ENCODE measurements at places on chromosomes 12 and 14.

DNA sequence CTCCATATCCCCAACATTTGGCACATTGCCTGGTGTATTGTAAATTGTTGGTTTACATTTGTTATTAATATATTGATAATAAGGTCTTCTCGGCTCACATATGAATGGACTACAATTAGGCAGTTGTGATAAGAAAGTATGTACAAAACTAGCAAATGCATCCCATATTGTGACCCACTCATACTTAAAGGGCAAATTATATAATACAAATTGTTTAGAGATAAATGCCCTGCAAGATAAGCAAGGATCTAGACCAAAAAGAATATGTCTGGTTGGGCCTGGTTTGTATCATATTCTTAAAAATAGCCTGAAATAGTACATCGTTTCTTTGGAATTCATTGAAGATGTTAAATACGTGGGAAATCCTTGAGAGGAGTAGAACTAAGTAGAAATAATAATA, 151.3 kb downstream of the CNTN1 start:
- no peak for DNase-seq

- no peak for DNase-seq
Measured at GRCh38 chr12:42789808-42790760, 200.5 kb upstream of the PRICKLE1 start.

- no peak for DNase-seq
Measured at GRCh38 chr14:68841016-68841809, 48.3 kb upstream of the ZFP36L1 start.

DNA sequence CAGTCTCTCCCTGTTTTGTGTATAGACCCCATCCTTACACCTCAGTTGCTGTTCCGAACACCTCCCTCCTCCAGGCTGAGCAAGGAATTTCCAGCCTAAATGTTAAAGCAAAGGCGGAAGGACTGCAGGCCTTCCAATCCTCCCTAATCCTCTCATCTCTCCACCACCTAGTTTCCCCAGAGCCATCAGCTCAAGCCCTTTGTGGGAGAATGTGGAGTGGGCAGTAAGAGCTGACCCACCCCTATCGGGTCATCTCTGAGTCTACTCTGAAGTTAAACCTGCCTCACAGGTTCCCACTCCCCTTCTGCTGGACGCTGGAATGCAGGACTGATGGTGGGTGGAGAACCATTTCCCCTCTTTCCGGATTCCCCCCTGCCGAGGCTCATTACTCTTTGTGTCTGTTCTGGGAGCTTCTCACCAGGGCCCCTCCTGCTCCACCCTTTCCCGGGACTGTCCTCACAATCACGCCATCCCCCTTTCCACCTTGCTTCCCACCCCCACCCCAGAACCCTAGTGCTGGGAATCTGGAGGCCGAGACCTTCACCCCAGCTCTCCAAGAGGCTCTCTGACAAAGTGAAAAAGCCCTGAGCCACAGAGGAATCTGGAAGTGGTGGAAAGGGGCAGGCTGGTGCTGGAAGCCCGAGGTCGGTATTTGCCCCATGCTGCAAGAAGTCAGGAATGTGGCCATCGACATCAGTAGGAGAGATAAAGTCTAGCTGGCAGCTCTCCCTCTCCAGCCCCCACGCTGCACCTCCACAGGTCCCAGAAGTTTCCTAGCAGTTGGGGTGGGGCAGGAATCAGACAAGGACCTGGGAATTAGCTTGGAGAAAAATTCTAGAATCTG, 3.3 kb upstream of the KRT18 start:
- DNase-seq: no peak

GRCh38 chr14:24135584-24135833, 485 bp upstream of the PSME1 start:
- DNase-seq: no peak

DNA sequence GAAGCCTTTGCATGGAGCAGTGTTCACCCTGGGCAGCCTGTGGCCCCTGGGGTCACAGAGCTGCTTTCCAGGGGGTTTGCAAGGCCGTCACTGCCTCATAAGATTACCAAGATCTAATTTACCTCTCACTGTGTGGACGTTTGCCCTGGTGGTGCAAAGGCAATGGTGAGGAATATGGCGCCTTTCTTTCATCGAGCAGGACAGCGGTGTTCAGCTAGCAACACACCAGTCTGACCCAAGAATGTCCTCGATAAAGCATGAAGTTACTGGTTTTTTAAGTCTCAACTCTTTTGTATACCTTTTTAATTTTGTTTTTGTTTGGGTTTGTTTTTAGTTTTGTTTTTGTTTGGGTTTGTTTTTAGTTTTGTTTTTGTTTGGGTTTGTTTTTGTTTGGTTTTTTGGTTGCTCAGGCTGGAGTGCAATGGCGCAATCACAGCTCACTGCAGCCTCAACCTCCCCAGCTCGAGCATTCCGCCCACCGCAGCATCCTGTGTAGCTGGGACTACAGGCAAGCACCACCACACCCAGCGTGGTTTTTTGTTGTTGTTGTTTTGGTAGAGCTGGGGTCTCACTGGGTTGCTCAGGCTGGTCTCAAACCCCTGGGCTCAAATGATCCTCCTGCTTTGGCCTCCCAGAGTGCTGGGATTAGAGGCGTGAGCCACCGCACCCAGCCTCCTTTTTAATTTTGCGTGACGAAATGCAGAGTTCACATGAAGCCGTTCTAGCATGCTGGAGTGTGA, 57.9 kb downstream of the PPP2R5C start:
- DNase-seq: no peak

DNA sequence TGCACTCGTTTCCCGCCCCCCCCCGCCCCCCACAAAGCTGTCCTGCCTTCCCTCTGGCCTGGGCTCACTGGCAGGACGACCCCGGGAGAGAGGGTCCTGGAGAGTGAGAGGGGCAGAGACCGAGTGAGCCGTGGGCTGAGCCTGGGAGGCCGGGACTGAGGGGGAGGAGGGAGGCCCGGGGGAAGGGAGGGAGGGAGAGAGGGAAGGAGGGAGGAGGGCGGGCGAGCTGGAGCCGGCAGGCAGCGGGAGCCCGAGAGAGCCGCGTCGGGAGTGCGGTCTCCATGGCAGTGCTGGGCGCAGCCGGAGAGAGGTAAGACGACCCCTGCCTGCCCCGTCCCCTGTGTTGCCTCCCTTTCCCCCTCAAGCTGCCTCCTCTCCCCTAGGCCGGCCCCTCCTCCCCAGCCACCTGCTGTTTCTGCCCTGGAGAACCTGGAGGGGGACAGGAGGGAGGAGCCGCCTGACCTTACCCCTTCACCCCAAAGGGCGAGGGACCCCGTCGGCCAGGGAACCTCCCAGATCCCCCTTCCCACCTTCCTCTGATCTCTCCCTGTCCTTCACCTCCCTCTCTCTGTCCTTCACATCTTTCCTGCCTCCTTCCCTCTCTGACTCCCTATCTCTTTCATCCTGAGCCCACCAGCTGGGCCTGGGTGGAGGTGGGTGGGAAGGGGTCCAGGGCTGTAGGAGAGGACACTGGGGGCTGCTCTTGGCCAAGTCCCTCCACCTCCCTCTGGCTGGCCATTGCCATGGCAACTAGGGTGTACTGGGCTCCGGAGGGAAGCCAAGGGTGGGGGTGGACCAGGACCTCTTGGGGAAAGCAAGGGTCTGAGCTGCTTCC, at the start of gene GPR162:
Gene GPR162 (plus strand): TSS at position 231 of the 835 bp plus-strand sequence. CDS start 2,078 bp downstream, outside the sequence.
- no peak for DNase-seq
